ENCODE measurements at places on chromosomes 2 and 18.

DNA sequence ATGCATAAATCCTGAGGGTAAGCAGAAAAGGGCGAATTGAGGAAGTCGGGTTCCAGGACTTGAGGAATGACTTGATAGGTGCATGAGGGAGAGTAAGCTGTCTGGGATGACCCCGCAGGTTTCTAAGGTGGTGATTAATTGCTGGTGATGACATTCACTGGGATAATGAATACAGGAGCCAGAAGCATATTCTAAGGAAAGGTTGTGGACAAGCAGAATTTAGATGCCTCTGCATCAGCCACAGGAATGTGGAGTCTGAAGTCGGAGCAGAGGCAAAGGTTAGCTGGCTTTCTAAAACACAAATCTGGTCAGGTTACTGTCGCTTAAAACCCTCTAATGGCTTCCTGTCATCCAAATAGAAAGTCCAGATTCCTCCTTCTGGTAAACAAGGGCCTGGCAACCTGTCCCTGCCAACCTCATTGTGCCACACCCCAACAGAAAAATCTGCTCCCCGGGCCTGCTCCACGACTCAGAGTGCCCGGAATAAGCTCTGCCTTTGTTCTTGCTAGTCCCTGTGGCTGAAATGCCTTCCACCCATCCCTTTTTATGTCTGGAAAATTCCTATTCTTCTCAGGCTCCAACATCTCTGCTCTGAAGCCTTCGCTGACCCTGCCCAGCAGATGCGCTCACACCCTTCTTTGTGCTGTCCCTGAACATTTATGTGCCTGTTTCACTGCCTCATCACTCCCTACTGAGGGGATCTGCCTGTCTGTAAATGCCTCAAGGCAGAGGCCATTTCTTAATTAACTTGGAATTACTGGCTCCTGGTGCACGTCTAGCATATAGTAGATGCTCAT lies 11.3 kb upstream of the TMEM214 start:
- no peak for DNase-seq

DNA sequence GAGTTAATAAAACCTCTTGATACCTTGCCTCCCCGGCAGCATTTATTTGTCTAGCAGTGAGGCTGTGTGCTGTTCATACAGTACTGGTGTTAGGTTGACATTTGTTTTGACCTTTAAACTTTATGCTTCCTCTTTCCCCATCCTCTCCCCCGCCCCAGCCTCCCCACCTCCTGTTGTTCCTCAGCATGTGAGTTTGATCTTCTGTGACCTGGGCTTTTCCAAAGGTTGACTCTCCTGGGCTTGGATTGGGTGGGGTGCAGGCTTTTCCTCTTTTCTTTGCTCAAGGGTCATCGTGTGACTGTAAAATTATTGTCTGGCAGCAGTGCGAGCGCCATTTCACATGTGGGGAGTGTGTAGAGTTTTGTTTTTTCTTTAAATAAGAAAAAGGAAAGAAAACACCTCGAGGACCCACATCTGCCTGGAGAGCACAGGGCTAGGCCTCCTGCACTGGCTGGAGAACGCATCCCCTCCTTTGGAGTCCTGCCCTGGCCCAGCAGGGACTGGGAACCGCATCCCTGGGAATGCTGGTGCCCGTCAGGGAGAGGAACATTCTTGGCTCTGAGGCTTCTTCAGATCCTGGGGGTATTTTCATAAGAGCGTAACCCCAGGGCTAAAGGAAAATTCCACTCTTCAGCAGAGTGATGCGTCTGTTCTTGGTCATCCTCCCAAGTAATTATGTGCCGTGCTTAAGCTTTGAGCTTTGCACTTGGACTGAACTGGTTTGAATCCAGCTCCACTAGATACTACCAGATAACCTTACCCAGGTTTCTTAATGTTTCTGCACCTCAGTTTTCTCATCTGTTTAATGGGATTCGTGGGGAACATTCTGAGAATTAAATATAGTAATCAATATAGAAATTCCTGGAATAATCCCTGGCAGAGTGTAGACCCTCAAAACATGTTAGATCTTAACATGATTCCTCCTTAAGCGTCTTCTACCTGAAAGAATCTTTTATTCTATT lies 91.5 kb downstream of the SETBP1 start:
- DNase-seq = peak; percentile 24

DNA sequence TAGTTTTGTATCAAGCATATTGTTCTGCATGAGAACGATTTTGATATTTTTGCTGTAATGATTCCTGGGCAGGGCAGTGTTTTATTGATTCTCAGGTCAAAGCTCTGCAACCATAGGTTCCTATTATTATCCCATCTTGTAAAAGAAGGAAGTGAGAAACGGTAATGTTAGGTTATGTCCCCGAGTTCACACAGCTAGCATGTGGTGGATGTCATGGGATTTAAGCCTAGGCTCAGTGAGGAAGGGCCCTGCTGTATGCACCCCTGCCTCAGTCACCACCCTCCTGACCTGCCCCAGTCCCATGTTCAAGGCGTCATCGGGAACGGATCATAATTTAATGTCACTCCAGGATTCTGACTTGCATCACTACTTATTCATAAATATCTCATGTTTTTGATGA lies 10.7 kb downstream of the ACP1 start:
- no peak for DNase-seq

DNA sequence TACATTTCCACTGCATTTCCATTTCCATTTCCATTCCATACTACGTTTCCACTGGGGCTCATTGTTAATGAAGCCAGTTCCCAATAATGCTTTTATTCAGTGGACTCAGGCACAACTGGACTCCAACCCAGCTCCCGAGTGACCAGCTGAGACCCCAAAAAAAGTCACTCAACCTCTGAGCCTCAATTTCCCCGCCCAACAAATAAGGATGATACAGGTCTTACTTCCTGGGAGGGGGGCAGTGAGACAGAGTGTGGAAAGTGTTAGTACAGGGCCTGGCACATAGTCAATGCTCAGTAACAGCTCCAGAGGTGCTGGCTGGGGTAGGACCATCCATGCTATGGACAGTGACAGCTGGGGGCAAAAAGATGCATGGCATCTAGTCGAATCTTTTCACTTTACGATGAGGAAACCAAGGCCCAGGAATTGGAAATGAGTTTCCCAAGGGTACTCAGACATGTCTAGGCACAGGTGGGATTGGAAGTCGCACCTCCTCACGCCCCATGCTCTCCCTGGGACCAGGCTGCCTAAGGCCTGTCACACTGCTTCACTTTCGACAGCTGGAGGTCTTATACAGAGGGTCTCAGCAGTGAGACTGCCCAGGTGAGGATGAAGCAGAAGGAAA lies 226.5 kb downstream of the ANAPC1 start:
- no peak for DNase-seq

DNA sequence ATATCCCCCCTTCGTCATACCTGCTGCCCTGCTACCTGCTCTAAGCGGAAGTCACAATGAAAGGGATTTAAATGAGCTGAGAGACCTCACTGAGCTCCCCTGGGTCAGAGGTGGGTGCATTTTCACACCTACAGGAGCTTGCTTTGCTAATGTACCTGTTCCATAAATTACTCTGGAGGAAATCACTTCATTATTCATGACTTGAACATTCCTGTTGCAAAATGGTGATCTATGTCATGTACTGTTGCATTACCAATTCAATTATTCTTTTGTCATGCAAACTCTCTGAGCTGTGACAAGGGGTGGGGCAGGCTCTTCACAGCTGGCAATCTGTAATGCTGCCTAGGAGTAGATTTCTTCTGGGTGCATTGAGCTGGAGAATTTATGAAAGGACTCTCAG lies 761.3 kb downstream of the TSN start:
- no peak for DNase-seq

GRCh38 chr2:72980535-72981217 lies 63.4 kb downstream of the EMX1 start:
- no peak for DNase-seq
